ENCODE measurements at places on chromosomes 4 and X.

GRCh38 chrX:94454606-94455005 is 780.6 kb downstream of the FAM133A start:
- no peak for DNase-seq

DNA sequence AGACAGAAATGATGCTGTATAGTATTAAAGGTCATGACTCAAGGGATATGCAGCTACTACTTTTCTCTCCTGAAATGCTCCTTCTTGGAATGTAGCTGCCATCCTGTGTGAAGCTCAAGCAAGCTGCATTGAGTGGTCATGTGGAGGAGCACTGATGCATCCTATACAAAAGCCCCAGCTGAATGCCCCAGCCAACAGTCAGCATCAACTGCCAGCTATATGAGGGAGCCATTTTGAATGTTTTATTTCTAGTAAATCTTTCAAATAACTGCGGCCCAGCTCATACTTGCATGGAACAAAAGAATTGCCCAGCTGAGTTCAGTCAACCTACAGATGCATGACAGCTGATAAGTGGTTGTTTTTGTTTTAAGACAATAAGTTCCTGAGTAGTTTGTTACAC is 165.0 kb upstream of the GEMIN8 start:
- DNase-seq: no peak

- no peak for DNase-seq
Observed at GRCh38 chr4:78863991-78864390, 75.2 kb downstream of the PAQR3 start.

DNA sequence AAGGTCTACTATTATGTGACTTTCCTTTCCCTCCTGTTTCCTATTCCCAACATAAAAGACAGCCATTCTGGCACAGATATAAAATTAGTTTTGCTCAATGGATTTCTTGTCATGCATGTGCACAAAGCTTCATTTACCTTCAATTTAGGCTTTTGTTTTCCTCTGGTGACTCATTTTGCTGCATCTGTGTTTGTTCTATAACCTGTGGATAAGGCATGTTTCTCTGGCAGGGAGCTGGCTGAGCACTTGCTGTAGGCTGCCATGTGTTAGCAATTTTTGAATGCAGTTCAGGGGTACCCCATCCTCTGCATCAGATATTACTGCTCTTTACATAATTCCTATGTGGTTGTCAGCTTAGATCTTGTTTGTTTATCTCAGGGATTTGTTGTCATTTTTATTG is 202.8 kb upstream of the GRID2 start:
- no peak for DNase-seq

DNA sequence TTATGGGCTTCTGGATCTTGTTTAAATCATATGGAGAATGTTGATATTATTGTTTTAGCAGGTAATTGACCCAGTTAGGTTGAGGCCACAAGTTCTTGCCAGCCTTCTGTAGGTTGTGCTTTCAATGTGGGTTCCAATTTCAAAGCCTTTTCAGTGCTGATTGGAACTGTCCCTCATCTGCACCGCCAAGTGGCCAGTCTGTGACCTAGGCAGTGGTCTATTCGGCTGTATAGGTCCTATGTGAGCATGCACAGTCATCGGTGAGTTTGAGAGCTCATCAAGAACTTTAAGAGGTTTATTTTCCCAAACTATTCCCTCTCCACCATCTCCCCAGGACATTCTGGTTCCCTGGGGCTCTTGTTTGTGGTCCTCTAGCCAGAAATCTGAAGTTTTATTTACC is 35.7 kb downstream of the DDX53 start:
- DNase-seq: no peak

- DNase-seq: no peak
Observed at GRCh38 chrX:115363372-115363771, 73.9 kb downstream of the LUZP4 start.

- DNase-seq: no peak
Observed at GRCh38 chr4:67727124-67727850, 26.3 kb upstream of the UBA6 start.

DNA sequence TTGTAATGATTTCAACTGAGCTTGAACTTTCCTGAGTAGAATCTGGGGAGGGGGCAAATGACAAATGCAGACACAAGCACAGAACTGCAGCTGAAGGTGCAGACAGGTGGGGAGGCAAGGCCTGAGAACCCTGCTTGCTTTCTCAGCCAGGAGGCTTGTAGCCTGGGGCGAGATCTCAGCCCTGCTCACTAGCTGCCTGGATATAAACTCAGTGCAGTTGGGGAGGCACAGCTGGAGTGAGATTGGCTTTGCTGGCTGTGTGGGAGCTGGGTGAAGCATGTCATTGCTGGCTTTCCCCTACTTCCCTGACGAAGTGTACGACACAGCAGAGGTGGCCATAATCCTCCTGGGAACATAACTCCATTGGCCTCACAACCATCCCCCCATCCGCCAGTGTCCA is 55.5 kb upstream of the NEXMIF start:
- no peak for DNase-seq

DNA sequence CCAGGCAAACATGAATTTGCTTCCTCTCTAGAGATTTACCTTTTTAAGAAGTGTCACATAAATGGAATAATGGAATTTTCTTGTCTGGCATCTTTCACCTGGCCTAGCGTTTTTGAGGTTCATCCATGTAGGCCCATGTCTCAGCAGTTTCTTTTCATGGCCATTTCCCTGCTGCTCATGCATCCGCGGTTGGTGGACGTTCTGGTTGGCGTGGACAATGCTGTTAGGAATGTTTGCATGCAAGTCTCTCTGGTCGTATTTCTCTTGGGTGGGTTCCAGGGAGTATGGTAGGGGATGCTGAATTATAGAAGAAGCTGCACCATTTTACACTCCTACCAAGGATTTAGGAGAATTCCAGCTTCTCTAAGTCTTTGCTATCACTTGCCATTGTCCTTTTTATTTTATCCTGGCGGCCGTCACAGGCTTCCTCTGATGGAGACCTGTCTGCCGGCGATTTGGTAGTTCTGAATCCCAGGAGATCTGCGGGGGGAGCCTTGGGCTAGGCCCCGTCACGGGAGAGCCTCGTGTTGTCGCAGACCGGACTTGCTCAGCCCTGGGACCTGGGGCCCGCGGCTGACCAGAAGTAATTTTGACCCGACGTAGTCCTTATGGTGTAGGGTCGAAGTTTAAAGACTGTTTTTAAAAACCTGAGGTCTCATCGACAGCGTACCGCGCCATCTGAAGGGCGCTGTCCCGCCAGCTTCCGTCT is 56.9 kb upstream of the TADA2B start:
- no peak for DNase-seq

DNA sequence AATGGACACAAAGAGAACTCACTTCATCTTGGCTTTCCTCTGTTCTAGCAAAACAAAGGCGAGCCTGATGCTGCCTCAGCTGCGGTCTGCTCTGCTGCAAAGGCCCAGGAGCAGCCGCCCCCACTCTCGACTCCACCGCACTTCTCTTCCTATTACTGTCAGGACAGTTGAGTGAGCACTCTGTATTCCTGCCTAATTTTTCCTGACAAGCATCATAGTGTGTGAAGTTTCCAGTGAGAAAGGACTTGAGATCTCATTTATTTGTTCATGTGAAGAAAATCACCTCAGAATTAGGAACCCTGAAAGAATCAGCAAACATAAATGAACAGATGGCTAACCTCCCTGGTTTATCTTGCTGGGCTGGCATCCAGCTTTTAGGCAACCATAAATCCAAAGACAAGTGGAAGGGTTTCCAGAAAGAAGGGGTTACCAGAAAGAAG is 15.6 kb downstream of the SCARB2 start:
- DNase-seq: no peak

- DNase-seq: no peak
Observed at GRCh38 chr4:71186257-71186565, 152.6 kb upstream of the SLC4A4 start.

GRCh38 chr4:173214231-173214630 is 45.6 kb downstream of the GALNT7 start:
- DNase-seq: no peak

DNA sequence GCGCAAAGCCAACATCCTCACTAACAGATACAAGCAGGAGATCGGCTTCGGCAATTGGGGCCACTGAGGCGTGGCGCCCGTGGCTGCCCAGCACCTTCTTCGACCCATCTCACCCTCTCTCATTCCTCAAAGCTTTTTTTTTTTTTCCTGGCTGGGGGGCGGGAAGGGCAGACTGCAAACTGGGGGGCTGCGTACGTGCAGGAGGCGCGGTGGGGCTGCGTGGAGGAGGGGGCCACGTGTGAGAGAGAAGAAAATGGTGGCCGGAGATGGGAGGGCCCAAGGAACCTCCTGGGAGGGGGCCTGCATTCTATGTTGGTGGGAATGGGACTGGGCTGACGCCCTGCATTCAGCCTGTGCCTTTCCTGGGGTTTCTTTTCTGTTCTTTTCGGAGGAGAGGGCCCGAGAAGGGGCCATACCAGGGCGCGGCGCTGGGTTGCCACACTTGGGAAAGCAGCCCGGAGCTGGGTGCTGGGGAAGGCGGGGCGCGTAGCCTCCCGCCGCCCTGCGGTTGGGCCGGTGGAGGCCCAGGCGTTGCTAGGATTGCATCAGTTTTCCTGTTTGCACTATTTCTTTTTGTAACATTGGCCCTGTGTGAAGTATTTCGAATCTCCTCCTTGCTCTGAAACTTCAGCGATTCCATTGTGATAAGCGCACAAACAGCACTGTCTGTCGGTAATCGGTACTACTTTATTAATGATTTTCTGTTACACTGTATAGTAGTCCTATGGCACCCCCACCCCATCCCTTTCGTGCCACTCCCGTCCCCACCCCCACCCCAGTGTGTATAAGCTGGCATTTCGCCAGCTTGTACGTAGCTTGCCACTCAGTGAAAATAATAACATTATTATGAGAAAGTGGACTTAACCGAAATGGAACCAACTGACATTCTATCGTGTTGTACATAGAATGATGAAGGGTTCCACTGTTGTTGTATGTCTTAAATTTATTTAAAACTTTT is 4.5 kb downstream of the MID1IP1 start:
- DNase-seq: no peak

DNA sequence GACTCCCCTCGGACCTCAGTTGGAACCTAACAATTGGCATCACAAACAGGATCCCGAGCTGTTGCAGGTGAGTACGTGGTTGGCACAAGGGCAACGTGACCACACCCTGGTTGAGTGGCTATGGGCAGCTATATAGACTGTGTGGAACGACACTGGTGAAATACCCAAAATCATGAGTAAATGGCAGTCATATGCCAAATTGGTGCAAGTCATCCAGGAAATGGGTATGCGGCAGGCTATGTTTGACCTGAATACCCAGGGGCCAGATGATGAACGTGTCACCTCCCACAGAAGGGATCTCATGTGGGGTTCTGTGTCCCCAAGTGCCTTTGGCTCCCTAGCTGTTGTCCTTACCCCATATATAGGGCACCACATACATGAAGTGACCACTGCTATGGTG is 53.2 kb upstream of the CCDC149 start:
- no peak for DNase-seq

GRCh38 chr4:110091434-110092140 is 106.8 kb downstream of the ELOVL6 start:
- no peak for DNase-seq

GRCh38 chr4:86980230-86980629 is 45.4 kb downstream of the AFF1 start:
- DNase-seq: no peak

DNA sequence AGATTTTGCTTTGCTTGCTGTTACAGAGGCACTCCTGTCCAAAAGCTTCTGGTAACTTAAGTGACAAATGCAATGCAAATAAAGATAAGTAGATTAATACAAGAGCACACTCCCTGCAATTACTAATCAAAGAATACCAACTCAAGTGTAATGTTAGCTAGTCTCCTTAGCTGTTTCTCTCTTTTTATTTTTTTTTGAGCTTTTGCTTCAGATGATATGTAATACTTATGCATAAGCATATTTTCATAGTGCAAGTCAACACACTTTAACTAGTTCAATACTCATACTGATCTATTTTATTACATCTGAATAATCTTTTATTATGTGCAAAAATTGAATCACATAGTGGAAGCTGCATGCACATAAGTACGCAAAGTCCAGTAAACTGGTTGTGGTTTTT is 2.7 kb downstream of the SLC7A11 start:
- DNase-seq: no peak

DNA sequence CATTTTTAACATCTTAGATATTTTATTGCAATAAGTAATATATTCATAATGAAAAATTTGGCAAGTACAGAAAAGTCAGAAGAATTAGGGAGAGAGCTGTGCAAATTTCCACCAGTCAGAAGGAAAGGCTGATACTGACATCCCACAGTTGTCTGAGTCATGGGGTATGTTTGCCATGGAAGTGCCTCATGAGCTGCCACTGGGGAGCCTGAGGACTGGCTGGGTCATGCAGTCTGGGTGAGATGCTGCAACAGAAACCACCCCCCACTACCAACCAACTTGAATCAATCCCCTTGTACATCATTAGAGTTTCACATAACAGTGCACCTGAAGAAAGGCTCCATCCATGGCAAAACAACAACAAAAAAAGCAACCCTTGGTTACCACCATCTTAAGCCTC is 45.2 kb upstream of the ENPP6 start:
- no peak for DNase-seq

GRCh38 chr4:146158036-146158745 is 17.3 kb upstream of the LSM6 start:
- no peak for DNase-seq

DNA sequence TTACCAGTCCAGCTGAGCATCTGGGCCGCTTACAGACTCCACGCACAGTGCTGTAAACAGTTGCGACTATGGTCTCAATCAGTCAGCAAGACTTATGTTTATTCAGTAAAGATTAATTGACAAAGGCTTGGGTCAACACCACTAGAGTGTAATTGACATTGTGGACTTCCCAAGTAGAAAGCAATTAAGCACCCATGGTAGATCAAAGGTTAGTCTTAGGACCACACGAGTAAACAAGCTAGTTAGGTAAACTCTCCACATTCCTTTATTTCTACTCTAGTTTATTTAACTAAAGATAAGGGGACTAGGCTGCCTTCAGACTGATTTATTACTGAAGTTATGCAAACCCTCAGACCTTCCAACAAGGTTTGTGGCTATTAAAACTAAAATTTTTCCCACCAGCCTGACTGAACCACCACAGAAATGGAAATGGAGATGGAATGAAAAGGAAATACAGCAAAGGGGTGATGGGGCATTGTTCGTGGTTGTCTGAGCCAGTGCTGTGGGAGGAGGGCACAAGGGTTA is 44.2 kb downstream of the MTHFD2L start:
- no peak for DNase-seq

DNA sequence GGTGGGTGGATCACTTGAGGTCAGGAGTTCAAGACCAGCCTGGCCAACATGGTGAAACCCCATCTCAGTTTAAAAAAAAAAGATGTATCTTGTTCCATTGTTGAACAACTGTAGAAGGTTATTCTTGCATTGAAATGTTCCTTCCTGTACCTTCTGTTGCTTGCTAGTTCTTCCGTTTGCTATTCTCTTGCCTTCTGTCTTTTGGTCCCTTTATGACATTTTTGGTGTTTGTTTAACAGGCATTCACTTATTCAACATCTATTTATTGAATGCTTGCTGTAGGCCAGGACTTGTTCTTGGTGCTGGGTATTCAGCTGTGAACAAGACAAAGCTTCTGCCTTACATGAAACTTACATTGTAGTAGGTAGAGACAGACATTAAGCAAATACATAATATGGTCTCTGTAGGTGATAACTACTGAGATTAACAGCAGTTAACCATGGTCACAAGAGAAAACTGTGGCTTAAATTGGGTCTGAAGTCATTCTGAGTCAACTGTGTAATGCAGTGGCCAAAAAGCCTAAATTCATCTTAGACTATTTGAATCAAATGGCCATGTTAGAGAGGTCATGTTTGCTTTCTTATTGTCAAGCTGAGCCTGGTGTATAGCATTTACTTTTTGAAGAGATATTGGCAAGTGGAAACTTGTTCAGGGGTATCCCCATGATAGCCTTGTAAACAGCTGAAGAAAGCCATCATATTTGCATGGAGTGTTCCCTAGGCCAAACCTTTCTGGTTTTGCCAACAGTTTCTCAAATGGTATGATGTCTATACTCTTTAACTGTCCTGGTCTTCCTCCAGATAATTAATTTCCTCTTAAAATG is 35.6 kb downstream of the GAB1 start:
- DNase-seq: peak; percentile 65

Data from GM12878 (cell line).